ENCODE measurements at places on chromosomes 1 and 21.

DNA sequence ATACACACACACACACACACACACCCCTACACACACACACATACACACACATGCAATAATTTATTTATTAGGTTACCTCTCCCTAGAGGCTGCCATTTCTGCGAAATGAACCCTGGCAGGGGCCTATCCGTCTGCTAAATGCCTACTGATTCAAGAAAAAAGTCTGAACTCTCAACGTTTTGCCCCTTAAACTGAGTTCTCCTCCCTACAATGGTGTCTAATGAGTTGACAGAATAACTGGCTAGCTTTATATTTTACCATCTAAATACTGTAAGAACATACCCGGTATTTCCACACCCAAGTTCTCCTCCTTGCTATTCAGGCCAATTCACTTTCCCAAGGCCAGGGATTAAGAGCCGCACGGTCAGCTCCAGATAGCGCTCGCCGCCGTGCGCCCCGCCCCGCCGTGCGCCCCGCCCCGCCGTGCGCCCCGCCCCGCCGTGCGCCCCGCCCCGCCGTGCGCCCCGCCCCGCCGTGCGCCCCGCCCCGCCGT is 339 bp upstream of the RNPC3 start:
- DNase-seq = no peak

GRCh38 chr1:220594356-220594755 is 66.4 kb downstream of the MARK1 start:
- no peak for DNase-seq

GRCh38 chr1:197180252-197180878 is 33.9 kb upstream of the ASPM start:
- DNase-seq = no peak

DNA sequence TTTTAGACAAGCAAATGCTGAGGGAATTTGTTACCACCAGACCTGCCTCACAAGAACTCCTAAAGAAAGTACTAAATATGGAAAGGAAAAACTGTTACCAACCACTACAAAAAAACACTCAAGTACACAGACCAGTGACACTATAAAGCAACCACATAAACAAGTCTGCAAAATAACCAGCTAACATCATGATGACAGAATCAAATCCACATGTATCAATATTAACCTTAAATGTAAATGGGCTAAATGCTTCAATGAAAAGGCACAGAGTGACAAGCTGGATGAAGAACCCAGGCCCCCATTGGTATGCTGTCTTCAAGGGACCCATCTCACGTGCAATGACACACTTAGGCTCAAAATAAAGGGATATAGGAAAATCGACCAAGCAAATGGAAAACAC is 529.9 kb upstream of the CAMK1G start:
- no peak for DNase-seq

All from NCI-H2107 (cell line).